Activated T-cell treated with anti-CD3 and anti-CD28 coated beads for 48 hours (primary cell): ENCODE measurements at places on chromosomes 12 and 14.

- DNase-seq: no peak
Observed at GRCh38 chr12:88062474-88062873, 33.3 kb upstream of the C12orf50 start.

- DNase-seq: no peak
Observed at GRCh38 chr14:105315211-105315721, 718 bp downstream of the PACS2 start.

- no peak for DNase-seq
Observed at GRCh38 chr12:54452628-54453027, 20.8 kb downstream of the GTSF1 start.

DNA sequence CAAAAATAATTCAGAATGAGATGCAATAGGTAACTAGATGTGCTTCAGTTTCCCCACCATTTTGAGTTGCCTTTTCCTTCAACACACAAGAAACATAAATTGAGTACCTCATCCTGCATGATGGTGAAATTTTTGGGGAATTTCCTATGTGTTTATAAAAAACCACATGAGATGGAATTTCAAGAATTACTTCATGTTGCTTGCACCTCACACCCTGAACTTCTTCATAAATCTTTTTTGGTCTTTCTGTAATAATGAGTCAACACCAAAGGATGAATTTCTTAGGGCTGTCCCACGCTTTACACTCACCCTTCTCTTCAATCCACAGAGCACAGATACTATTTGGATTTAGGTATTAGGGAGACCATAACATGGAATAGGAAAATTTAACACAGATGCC lies 22.6 kb upstream of the LUM start:
- DNase-seq: no peak

GRCh38 chr14:91232052-91232451 lies 12.5 kb downstream of the GPR68 start:
- DNase-seq: no peak

DNA sequence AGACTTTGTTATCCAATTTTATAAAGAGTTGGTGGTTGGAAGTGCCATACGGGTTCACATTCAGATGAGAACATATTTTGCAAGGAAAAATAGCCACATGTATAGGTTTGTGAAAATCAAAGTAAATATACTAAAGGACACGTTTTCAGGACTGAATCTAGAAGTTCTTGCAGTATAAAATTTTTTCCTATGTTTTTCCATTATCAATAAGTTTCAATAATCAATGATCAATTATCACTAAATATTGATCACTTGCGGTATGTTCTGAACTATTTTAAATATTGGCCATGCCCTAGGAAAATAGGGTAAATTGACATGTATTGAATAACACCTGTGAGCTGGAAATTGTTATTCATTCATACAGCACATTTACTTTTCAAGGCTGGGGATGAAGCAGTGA lies 25.9 kb downstream of the ALG10B start:
- DNase-seq: no peak

DNA sequence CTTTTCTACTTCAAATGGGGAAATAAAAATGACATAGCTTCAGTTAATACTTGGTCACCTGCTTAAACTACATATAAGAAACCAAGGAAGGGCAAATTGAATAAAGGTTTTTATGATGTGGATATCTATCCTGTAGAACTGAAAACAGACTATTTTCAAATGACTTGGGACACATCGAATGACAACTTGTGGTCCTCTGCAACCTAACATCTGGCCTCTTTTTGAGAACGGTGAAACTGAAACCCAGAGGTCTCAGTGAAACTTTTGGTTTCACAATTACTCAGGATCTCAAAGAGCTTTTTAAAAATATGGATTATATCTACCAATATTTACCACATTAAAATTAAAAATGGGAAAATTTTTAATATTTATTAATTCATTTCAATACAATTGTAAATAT lies 65.2 kb downstream of the PPP2R5E start:
- no peak for DNase-seq

GRCh38 chr14:105711044-105711620 lies 184.7 kb downstream of the TMEM121 start:
- DNase-seq: no peak

DNA sequence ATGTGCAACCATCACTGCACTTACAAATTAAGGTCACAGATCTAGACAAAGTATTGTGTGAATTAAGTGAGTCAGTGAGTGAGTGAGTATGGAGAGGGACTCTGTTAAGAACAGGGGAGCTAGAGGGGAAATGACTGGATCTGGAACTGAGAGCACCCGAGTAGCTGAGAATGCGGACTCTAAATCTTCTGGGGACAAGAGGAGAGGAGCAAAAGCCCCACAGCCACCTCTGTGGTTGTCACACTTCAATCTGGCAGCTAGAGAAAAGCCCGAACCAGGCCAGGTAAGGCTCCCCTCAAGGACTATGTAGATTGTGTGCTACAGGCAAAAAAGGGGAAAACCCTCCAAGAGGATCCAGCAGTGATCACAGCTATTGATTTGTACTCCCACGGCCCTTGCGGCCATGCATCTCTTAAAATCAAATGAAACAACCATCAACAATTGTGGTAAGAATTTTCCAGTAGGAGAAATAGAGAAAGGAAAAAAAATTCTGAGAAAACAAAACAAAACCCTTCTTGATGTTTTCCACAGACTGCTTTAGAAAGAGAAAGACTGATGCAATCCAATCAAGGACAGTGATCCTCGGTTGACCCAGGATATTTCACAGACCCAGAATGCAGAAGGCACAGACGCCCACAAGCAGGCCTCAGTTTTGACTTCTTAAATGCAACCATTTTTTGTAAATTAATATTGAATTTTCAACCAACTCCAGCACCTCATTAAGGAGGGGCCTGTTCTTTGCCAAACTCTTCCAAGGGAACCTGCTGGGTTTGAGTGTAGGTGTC lies 109.6 kb downstream of the SLC38A6 start:
- no peak for DNase-seq

- DNase-seq: no peak
Observed at GRCh38 chr12:12048266-12048665, 22.5 kb upstream of the BCL2L14 start.

DNA sequence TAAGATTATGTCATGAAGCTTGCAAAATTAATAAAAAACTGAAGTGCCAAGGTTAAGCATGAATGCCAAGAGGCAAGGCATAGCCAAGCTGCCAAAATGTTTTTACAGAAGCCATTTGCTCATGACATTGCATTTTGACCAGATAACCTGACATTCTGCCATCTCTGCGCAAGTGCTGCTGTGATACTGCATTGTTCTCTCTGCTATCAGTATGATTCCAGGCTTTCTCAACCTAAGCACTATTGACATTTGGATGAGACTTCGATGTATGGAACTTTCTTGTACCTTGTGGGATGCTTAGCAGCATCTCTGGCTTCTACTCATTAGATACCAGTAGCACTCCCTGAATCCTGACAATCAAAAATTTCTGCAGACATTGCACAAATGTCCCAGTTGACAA lies 139.2 kb downstream of the RASSF9 start:
- DNase-seq: no peak

- no peak for DNase-seq
Observed at GRCh38 chr12:105775343-105775742, 363.4 kb downstream of the NUAK1 start.

DNA sequence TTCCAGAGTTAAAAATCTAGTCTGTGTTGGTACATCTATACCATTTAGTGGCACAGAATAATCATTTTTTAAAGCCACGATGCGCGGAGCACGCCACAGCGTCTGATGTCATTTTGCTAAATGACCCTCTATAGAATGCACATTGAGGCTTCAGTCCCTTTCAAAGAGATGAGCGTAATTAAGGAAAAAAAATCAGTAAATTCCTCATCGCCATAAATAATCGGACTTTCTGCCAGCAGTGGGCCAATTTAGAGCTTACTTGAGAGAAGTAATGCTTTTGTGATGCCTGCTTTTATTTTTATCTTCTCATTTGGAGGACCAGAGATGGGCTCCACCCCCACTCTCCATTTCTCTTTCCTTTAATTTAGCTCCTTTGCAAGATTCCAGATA lies 4.0 kb downstream of the ASCL1 start:
- no peak for DNase-seq

- DNase-seq: no peak
Observed at GRCh38 chr12:67068204-67068731, 200.9 kb upstream of the CAND1 start.

DNA sequence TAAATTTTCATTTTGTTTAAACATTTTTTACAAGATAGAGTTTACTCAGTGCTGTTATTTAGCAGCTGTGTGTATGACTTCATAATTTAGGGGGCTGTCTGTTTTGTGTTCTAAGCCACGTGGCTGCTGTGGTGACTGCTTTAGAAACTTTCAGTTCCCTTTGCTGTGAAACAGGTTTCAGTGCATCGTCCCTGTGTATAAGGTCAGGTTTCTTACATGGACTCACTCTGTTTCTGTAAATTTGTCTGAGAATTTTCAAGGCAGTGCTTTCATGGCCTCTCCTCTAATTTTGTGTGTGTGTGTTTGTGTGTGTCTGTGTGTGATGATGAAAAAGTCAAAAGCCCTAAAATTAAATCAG lies 32.4 kb downstream of the BICD1 start:
- DNase-seq: no peak

DNA sequence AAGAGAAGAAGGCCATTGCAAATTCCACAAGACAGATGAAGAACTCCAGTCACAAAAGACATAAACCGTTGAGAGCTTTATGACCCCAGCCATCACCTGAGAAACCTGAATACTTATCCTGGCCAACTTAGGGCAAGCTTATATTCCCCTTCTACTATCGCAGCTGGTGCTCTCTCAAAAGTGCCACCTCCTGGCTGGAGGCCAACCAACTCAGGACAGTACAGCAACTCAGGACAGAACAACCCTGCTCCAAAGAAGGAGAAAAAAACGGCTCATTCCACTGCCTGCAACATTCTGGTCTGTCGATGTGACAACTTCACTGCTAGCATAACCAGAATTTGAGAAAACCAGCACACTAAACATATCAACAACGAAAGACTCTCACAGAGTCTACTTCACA lies 9.7 kb upstream of the KRT6B start:
- no peak for DNase-seq

GRCh38 chr14:74954232-74954946 lies 1.0 kb downstream of the PGF start:
- no peak for DNase-seq
